ENCODE measurements at places on chromosomes 12 and 14.
A peak's percentile ranks its signal among the peaks of the same experiment; 100 is the strongest.

DNA sequence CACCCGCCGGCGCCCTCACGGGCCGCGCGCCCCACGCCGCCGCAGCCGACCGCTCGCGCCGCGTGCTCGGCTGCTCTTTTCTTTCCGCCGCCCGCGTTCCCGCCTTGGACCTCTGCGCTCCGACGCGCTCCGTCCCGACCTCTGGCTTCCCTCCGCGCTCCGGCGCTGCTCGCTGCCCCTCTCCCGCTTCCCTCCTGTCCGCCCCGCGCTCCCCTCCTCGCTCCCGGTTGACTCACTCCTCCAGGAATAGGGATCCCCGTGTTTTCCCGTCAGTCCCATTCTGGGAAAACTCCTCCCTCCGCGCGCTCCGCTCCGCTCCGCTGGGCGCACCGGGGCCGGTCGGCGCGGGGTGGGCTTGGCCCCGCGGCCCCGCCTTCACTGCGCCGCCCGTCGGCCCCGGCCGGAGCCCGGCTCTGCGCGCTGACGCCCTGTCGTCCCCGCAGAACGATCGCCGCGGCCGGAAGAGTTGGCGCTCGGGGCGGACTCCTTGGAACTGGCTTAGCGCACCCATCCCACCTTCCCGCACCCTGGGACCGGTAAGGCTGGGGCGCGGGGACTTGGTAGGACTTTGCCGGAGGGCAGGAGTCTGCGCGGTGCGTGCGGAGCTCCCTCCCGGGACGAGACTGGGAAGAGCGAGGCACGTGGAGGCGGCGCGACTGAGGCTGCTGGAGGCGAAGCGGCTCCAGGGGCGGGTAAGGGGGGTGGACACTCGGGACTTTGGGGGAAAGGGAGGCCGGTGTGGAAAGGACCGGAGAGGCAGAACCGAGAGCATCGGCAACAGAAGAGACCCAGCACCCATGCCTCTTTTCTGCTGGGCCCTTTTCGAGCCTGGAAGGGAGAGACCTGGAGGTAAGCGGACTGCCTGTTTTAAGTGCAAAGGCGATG is 550 bp downstream of the TEAD4 start:
- peak; percentile 79 for DNase-seq

GRCh38 chr14:69287098-69288010 is 27.4 kb downstream of the GALNT16 start:
- peak; percentile 51 for DNase-seq

- no peak for DNase-seq
Observed at GRCh38 chr14:24253936-24254335, 9.0 kb downstream of the TGM1 start.

DNA sequence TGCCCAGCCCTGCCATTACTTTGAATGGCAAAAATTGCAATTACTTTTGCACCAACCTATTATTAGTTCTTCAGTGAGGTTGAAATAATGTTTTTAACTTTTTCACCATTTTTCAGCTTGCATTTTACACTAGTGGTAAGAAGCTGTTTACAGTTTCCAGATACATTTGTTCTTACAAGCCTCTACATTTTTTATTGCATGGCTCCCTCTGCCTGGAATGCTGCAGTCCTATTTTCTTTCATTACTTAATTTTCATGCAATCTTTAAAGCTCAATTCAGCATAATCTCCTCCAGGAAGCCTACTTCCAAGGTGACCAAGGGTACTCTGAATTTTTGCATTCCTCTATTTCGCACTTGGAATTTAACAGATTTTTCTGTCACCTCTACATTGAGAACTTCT is 33.4 kb downstream of the CCER1 start:
- no peak for DNase-seq

- peak; percentile 90 for DNase-seq
Observed at GRCh38 chr12:48788854-48789775, at the start of gene ADCY6. Gene ADCY6, minus strand, starts transcription at chr12:48789089. Its CDS starts 5,655 bp downstream, at chr12:48783434.

GRCh38 chr12:28024231-28024995 is 51.9 kb upstream of the PTHLH start:
- no peak for DNase-seq

- DNase-seq: no peak
Observed at GRCh38 chr12:57498132-57498502, 10.2 kb downstream of the MARS1 start.

- DNase-seq: no peak
Observed at GRCh38 chr12:128534906-128535305, 267.9 kb downstream of the TMEM132C start.

DNA sequence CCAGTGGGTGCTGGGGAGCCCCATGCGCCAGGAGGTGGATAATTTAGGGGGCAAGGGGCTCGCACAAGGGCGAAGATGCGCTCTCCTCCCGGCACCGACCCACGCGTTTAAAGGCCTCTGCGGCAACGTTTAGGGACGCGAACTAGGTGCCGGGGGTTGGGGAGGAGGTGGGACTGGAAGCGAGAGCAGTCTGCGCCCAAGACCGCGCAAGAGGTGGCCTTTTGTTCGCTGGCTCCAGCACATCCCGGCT is 1.3 kb downstream of the SLC38A1 start:
- peak; percentile 90 for DNase-seq

GRCh38 chr14:83294941-83295340 is 1761.3 kb upstream of the SEL1L start:
- peak; percentile 44 for DNase-seq

DNA sequence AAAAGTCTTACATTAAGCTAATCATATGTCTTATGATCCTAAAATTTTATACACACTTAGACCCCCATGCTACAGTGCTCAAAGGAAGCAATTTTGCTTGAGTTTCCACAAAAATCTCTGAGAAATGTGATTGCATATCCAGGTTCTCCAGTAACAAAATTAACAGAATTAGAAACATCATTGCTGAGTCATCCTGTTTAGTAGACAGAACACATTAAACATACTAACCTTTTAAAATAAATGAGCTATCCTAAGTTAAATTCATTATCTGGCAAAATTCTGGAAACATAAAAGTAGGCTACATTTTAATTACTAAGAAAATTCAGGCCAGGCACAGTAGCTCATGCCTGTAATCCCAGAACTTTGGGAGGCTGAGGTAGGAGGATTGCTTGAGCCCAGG is 94.7 kb downstream of the DENND5B start:
- no peak for DNase-seq

DNA sequence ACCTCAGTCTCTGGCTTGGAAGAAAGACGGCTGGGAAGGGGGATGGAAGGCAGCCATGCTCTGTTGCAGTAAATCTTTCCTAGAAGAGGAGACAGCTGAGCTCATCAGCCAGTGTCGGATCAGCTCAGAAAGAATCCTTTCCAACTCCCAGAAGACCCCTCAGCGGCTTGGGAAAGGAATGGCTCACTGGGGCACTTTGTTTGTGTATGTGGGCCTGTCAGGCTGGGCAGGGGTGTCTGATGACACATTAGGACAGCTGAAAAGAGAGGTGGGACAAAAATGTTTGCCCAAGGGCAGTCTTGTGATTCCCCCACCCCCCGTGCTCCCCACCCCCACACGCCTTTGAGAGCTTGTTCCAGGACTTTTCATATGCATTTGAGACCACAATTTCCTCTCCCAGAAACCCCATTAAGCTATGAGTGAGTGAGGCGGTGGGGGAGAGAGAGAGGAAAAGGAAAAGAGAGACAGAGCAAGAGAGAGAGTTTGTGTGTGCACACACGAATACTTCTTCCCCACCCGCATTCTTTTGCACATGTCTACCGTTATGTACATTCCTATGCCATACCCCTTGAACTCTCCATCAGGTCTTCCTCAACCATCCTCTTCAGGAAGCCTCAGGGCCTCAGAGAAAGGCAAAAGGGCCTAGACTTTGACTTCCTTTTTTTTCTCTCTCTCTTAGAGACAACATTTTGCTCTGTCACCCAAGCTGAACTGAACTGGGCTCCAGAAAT is 198.9 kb downstream of the ZFP36L1 start:
- DNase-seq: peak; percentile 75

- peak; percentile 79 for DNase-seq
Observed at GRCh38 chr14:90903101-90903500, 86.9 kb upstream of the TTC7B start.

DNA sequence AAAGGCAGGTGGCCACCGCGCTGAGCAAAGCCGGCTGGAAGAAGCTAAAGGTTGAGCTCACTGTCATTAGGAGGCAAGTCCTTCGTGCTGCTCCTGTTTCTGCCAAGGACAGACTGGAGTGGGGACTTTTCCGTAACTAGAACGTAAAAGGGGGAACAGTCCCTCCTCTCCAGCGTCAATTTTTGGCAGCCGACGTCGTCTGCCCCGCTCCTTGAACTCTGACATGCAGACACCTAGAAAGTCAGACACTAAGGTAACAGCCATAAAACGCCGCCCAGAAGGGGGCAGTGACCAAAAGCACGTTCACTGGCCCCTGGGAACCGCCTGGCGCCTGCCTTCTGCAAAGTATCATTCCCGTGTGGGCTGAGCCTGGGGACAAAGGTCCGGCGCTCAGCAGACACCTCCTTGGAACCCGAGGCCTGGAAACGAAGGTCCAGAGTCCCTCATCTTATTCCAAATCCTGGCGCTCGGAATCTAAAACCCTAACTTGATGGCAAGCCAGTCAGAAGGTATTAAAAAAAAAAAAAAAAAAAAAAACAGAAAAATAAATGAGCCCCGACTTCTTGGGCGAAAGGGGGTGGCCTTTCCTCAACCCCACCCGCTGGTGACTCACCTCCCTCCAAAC is 1.1 kb upstream of the LRP1 start:
- no peak for DNase-seq

- peak; percentile 66 for DNase-seq
Observed at GRCh38 chr14:54676812-54677708, 110.1 kb downstream of the SAMD4A start.

DNA sequence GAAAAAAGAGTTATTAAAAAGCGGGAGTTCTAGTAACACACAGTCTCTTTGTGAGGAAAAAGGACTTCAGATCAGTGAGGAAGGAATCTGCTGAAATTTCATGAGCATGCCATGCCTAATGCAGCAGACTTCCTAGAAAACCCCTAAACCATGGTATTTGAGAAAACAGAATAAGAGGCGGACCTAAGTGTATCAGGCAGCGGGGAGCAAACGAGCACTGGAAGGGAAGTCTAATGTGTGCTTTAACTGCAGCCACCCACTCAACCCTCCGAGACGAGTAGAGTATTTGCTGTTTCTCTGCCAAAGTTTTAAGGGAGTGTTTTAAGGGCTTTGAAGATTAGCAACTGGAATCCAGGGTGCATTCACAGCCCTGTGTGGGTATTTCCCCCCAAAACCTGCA is 36.5 kb downstream of the ACADS start:
- no peak for DNase-seq

GRCh38 chr14:44820230-44820964 is 141.3 kb downstream of the KLHL28 start:
- DNase-seq: peak; percentile 27

DNA sequence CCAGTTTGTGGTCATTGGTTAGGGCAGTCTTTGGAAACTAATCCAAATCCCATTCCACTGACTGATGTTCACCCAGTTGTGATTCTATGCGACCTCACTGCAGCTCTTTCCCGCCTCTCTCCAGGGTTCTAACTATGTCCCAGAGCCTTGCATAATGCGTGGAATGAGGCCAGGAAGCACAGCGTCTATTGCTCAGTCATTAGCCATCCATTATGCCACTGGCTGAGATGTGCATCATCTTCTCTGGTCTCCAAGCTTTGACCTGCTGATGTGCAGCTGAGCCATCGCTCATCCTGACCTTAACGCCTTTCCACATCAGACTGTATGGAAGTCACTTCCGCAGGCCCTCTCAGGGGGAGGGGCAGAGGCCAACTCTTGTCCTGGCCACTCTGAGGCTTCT is 115.4 kb upstream of the VRK1 start:
- no peak for DNase-seq

DNA sequence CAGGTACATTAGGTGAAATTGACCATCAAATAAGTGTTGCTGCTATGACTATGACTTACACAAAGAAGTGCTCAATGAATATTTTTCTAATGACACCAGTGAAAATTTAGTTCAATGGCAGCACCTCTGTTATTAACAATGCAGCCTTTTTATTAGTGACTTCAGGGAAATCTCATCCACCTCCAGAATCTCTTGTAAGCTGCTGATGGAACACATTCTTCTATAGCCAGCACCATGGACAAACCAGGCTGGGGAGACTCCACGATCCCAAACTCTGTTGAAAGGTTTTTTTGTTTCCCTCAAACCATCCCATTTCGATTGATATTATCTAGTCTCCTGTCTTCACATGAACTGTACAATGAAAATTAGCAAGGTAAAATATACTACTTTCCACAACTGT is 265.9 kb downstream of the ITPR2 start:
- DNase-seq: no peak

GRCh38 chr12:75970310-75970709 is 61.3 kb downstream of the PHLDA1 start:
- no peak for DNase-seq

DNA sequence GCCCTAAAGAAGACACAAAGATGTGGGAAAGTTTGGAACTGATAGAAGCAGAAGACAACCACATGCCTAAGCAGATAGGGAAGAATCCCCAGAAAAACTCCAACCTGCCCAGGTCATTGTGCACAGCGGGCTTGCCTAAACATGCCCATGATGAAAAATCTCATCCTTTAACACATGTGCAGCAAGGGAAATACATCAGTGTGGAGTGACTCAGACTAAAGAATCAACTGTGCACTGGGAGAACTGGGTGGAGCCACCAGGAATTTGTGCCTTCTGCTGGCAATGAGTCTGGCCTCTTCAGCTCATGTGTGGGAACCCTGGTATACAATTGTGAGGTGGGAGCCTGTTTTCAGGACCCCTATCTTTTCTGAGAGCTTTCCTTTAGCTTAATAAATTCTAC is 398.5 kb downstream of the FSCB start:
- no peak for DNase-seq

DNA sequence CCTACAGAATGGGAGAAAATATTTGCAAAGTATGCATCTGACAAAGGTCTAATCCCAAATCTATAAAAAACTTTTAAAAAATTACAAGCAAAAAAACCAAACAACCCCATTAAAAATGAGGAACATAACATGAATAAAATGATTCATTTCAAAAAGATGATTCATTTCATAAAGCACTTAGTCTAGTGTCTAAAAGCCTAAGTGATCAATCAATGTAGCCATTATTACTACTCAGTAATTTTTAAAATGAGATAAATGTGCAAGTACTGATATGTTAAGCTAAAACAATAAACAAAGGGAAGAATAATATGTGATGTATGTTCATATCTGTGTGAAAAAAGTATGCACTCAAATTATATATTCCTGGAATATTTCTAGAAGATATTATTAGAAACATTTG is 119.1 kb upstream of the GARIN6 start:
- no peak for DNase-seq

GRCh38 chr12:96454396-96454795 is 35.0 kb upstream of the CFAP54 start:
- DNase-seq: no peak

Data from eye (tissue), 1 donor.